ENCODE measurements at places on chromosomes 16 and 17.

DNA sequence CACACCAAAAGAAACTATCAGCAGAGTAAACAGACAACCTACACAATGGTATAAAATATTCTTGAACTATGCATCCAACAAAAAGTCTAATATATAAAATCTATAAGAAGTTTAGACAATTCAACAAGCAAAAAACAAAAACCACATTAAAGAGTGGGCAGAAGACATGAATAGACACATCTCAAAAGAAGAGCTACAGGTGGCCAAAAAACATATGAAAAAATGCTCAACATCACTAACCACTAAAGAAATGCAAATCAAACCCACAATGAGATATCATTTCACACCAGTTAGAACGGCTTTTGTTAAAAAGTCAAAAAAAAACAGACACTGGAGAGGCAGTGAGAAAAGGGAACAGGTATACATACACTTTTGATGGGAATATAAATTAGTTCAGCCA lies 348.9 kb upstream of the MAF start:
- DNase-seq = no peak

DNA sequence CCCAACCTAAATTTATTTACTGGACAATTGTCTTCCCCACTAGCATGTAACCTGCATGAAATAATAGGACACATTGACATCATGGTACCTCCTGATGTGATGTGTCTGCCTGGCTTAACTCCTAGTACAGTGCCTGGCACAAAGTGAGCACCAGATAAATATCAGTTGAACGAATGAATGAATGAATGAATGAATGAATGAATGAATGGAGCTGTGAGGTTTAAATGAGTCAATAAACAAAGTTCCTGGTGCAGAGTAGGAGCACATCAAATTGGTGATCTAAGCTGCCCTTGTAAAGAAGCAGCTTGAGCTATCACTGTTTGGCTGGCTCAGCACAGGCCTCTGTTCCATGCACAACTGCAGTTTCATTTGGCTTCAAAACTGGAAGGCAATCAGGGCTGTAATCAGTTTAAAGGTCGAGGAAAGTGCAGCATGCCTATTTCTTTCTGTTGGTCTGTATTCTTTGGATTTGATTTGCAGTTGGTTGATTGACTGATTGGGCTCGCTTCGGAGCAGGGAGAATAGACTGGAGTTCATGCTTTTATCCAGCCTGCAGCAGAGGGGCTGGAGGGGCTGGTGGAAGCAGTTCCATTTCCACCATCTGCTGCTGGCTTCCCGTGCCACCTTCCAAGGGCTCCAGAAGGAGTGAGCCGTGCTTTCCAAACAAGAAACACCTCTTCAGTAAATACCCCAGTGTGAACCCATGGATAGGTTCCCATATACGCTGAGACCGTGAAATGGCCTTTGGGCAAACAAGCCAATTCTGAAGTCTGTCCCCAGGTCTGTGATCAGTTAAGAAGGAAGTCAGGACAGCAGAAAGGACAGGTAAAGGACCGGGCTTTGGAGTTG lies 54.6 kb downstream of the GPRC5B start:
- DNase-seq = no peak

GRCh38 chr16:69794486-69794885 lies 32.4 kb downstream of the WWP2 start:
- DNase-seq = no peak

DNA sequence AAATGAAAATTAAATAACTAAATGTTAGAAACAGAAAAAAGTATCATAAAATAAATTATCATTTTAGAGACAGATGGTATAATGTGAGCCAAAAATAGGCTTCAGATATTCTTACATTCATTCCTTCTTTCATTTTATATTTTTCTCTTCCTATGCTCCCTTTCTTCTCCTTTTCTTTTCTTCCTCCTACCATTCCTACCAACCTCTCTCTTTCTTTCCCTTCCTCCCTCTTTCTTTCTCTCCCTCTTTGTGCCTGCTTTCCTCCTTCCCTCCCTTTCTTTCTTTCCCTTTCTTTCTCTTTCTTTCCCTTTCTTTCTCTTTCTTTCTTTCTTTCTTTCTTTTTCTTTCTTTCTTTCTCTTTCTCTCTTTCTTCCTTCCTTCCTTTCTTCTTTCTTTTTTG lies 275.6 kb upstream of the ELAC2 start:
- no peak for DNase-seq

DNA sequence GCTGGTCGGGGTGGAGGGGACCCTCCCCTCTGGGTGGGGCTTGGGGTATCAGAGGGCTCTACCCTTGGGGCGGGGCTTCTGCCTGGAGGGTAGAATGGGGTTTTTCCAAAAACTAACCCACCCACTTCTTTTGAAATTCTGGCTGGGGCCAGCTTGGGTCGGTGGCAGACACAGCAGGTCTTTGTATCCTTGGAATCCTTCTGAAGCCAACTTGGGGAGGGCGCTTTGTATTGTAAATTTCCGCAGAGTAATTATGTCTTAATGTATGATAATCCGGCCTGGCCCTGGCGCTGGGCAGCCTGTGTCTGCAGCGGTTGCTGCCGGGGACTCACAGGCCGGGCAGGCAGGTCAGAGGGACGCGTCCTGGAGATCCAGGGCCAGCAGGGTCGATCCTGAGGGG lies 33.9 kb upstream of the GSE1 start:
- DNase-seq = no peak

- DNase-seq = peak; percentile 58
Measured at GRCh38 chr17:78128551-78129350, at the start of gene TMC6. TSS of gene TMC6 (minus strand) at chr17:78128755. CDS start at chr17:78126832, 1,923 bp downstream.

GRCh38 chr16:23306199-23307100 lies 4.3 kb downstream of the SCNN1B start:
- DNase-seq = no peak

GRCh38 chr17:39696731-39697130 lies 3.1 kb upstream of the ERBB2 start:
- DNase-seq = no peak

DNA sequence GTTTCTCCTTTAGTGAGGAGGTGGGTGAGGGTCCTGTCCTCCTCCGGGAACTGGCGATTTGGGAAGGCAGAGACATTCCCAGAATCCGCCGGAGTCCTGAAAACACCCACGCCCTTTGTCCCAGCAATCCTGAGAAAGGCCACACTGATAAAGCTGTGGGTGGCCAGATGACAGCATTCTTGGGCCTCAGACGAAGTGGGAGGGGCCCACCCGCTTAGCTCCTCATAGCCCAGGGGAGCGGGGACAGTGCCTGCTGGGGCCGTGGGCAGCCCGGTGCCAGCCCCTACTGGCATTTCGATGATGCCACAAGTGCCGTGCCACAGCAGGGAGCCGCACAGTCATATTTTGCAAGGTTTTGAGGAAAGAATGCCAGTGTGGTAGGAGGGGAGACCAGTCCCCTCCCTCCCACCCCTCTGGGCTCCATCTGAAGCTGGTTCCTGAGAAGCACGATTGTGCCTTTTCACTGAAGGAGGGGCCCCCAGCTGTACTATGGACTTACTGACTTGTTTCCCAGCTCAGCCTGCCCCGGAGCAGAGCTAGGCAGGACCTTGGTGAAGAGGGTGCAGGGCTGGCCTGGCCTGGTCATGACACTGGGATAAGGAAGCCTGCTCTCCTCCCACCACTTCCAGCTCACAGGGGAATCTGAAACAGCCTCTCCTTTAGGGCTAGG lies 20.9 kb upstream of the MPRIP start:
- no peak for DNase-seq

GRCh38 chr16:78060809-78061208 lies 38.5 kb downstream of the CLEC3A start:
- DNase-seq = no peak

- DNase-seq = no peak
Measured at GRCh38 chr16:13453325-13453724, 466.6 kb upstream of the ERCC4 start.

GRCh38 chr17:42617956-42618431 lies 8.5 kb downstream of the TUBG1 start:
- no peak for DNase-seq

GRCh38 chr17:73342050-73342522 lies 30.3 kb upstream of the CDC42EP4 start:
- peak; percentile 43 for DNase-seq

- DNase-seq = no peak
Measured at GRCh38 chr16:24511792-24512191, 27.6 kb upstream of the RBBP6 start.

DNA sequence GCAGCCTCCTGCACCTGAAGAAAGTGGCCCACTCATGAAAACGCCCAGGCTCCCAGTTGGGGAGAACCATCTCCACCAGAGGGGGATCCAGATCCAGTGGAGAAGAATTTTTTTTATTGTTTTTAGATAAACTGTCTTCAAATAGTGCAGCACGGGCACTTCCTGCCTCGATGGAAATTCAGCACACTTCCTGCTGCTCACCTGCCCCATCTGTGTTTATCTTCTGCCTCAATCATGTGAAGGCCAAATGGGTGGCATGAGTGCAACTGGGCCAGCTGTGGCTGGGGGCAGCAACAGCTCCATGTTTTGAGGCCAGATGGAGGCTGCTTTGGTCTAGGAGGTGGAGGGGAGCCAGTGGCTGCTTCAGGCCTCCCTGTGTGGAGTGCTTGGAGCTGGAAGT lies 75.9 kb upstream of the WSB1 start:
- no peak for DNase-seq

DNA sequence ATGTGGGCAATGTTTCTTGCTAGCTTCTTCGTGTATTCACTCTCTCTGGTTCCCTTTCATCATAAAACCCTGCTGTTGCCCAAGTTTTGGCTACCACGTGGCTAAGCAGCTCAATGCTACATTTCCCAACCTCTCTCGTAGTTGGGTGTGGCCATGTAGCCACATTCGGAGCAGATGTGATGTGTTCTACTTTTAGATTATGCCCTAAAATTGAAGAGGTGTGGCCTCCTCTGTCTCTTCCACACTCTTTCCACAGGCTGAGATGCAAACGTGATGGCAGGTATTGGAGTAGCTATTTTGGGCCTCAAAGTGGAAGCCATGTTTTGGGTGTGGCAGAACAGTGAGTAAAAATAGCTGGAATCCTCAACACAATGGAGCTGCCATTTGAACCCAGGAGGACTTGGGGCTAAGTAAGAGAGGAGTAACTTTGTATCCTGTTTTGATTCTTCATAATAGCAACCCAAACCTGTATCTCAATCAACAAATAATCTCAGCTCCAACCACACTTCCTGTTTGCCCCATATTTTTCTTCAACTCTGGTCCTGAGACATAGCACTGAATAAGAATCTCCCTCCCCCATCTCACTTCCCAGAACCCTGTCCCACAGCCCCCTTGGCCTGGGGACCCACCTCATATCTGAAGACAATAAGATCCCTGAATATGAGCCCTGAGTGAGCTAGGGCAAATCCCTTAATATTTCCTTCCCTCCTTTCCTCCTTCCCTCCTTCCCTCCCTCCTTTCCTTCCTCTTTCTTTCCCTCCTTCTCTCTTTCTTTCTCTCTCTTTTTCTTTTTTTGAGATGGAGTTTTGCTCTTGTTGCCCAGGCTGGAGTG lies 4.0 kb downstream of the NUPR1 start:
- peak; percentile 96 for DNase-seq

- DNase-seq = no peak
Measured at GRCh38 chr17:48483471-48484131, 47.2 kb downstream of the HOXB1 start.

GRCh38 chr17:77609553-77610517 lies 348.7 kb upstream of the TNRC6C start:
- DNase-seq = peak; percentile 64

DNA sequence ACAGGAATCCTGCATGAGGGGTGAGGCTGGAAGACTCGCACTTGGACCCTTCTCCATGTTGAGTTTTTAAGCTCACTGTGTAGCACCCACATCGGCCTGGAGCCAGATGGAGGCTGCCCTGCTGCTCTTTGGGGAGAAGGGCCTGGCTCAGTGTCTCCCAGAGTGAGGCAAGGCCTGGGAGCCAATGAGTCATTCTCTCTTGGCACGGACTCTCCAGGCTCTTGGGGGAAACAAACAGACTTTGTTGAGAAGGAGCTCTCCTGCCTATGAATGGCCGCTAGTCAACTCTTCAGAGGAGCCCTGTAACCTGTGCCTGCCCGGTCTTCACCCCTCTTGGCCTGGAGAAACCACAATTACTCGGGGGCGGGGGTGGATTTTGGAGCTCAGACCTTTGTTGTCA lies 50.8 kb upstream of the MAF start:
- DNase-seq = no peak

DNA sequence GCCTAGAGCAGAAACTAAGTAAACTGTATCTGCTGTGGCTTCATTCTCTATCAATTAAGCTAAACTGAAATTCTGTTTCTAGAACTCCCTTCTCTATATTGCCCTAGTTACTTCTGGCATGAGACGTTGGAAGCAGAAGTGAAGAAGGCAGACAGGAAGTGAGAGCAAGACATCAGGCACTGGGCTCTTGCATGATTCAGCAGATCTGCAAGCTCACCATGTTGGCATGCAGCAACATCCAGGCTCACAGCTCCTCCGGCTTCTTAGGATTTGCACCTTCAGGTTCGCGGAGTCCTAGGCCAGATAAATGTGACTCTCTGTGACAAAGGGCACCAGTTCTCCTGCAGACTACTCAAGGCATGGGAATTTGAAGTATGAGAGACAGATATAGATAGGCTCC lies 148.3 kb downstream of the CDH8 start:
- DNase-seq = peak; percentile 76

DNA sequence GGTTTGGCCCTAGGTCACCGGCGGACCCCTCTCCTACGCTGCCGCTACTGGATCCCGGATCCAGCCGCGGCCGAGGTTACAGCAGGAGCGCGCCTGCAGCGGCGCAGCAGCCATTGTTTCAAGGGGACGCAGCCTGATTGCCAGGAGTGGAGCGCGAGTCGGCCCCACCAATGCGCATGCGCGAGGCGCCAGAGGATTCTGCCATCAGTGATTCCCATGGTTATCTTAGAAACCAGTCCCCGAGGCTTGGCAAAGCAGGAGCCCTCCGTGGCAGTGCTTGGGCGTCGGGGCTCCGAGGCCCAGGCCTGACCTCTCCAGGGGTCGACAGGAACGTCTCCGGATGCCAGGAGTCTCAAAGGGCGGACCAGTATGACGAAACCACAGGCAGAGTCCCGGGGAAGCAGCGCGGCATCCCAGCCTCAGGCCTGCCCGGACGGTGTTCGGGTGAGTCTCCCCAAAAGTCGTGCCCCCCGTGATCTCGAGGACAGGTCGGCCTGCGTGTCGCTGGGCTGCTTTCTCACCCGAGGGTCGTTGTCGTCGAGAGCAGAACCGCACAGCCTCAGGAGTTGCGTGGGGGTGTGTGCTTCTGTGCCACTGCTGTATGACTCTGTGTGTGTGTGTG lies 608.5 kb downstream of the KCNJ18 start:
- DNase-seq = no peak

DNA sequence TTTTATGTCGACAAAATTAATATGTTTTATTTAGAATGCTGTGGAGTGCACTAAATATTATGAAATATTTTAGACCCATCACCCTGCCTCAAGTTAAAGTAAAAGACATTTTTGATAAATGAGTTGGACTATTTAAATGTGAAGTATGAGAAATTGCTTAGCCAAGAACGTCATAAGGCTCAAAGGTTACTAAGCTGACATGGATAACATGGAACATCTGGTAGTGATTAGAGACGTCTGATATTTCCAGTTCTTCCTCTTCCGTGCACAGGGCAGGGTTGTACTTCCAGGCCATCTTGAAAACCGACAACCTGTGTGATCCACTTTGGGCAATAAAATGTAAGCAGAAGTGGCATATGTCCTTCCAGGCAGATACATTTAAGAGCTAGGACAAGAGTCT lies 7.2 kb upstream of the CCL8 start:
- no peak for DNase-seq

All from suppressor macrophage treated with lipopolysaccharide for 4 hours (primary cell).